GM23338 (cell line): ENCODE measurements at places on chromosomes 1 and 21.
A peak's percentile ranks its signal among the peaks of the same experiment; 100 is the strongest.

DNA sequence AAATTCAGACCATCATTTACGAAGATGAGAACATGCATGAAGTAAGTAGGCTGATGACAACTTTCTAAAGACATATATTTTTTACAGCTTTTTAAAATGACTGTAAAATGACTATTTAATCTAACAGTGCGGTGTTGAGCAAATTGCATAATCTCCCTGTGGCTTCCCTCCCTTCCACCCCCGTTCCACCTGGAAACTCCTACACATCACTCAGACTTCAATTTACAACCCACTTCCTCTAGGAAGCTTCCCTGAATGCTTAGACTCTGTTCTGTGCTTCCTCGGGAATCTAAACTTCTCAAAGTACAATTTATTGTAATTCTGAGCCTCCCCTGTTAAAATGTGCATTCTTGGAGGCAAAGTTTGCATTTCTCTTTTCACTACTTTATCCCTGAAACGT lies 354.9 kb downstream of the DPYD start:
- no peak for DNase-seq

DNA sequence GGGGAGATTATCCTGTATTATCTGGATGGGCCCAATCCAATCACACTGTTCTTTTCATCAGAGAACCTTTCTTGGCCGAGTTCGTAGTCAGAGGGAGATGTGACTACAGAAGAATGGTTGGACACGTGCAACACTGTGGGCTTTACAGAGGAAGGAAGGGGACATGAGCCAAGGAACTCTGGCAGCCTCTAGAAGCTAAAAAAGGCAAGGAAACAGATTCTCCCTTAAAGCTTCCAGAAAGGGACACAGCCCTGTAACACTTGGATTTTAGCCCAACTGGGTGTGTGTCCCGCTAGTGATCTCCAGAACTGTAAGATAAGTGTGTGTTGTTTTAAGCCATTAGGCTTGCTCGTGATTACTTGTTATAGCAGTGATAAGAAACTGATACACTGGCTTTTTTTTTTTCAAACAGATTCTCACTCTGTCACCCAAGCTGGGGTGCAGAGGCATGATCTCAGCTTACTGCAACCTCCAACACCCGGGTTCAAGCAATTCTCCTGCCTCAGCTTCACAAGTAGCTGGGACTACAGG lies 53.9 kb upstream of the FBXO28 start:
- no peak for DNase-seq

GRCh38 chr1:71039661-71040262 lies 7.9 kb downstream of the PTGER3 start:
- no peak for DNase-seq

DNA sequence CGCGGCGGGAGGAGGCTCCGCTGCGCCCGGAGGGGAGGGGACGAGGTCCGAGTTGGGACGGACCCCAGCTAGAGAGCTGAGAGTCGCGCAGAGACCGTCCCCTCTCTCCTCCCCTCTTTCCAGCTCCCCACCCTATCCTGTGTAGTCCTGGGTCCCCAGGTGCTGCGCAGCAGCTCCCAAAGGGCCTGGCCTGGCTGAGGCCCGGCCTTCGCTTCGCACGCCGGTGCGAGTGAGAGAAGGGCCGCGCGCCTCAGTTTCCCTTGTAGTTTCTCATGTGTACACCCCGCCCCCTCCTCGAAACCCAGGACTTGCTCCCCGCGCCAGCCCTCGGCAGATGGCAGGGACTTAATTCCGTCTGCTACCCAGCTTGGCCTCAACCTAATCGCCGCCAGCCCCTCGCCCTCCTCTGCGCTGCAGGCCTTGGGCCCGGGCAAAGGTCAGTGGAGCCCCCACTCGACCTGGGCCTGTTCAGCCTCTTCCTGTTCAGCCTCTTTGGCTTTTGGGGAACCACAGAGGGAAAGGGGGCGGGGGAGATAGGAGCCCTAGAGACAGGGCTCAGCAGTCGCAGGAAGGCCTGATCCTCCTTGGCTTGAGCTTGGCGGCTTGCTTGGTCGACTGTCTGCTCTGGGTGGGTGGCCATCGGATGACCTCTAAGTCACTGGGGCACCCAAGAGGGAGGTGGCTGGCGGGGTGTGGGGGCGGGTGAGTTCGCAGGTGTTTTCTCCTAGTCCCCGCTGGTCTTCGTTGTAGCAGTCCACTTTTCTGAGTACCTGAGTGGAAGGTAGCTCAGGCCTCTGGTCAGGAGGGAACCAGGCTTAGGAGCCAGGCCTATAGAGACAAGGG lies 1.0 kb downstream of the ZNF687 start:
- DNase-seq = peak; percentile 79

DNA sequence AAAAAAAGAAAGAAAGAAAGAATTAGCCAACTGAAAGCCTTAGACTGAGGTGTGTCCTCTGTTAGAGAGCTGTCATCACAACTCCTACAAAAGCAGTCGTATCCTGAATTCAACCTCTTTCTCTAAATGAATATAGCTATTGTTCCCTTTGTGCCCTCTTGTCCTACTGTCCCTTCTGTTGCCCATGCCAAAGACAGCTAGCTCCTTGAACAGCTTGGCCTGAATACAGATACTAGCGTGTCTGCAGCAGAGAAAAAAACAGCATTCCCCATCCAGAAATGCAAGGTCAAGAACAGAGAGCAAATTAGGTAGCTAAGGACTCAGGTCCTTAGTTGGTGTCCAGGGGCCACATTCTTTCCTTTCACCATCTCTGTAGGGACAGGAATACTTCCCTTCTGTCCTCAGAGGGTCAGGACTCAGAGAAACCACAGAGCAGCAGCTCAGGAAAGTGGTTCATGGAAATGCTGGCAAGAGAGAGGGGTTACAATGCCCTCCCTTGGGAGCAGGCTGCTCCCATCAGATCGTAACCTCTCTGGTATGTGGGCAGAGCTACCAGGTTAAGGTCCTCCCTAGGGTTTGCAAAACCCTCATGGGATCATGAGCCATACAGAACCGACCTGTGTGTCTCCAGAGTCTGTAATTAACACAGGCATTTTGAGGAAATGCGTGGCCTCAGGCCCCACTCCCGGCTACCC lies 1.8 kb upstream of the ZBTB48 start:
- DNase-seq = no peak

GRCh38 chr1:180239145-180240096 lies 9.4 kb downstream of the LHX4 start:
- DNase-seq = peak; percentile 68

DNA sequence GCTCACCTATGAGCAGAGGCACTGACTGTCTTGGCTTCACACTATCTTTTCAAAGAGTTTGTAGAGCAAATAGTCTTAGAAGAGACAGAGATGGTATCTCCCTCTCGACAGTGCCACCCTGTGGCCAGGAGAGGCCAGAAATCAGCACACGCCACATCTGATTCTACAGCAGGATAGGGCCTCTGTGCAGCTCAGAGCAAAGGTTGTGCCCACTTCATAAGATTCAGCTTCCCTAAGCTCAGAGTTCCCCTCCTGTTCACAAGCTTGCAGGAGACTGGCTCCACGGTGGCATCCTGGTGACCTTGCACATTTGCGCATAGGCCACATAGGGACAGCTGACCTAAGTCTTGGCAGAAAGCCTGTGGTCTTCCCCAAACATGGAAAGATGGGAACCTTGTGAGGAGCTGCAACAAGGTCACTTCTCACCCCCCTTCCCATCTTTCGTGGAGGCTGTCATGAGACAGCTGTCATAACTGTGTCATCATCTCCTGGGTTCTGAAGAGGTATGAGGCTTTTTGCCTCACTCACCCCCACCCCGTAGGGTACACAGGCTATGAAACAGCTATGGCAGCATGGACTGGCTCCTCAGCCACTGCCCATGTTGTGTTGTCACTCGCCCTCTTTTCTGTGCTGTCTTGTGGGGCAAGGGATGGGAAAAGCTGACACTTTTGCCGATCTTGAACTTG lies 3.0 kb downstream of the ITLN2 start:
- peak; percentile 85 for DNase-seq

GRCh38 chr1:117481410-117481809 lies 114.2 kb downstream of the MAN1A2 start:
- DNase-seq = no peak
